ENCODE measurements at places on chromosomes 7 and 10.

GRCh38 chr7:97405835-97406234 is 288.3 kb downstream of the SDHAF3 start:
- DNase-seq, result no peak

DNA sequence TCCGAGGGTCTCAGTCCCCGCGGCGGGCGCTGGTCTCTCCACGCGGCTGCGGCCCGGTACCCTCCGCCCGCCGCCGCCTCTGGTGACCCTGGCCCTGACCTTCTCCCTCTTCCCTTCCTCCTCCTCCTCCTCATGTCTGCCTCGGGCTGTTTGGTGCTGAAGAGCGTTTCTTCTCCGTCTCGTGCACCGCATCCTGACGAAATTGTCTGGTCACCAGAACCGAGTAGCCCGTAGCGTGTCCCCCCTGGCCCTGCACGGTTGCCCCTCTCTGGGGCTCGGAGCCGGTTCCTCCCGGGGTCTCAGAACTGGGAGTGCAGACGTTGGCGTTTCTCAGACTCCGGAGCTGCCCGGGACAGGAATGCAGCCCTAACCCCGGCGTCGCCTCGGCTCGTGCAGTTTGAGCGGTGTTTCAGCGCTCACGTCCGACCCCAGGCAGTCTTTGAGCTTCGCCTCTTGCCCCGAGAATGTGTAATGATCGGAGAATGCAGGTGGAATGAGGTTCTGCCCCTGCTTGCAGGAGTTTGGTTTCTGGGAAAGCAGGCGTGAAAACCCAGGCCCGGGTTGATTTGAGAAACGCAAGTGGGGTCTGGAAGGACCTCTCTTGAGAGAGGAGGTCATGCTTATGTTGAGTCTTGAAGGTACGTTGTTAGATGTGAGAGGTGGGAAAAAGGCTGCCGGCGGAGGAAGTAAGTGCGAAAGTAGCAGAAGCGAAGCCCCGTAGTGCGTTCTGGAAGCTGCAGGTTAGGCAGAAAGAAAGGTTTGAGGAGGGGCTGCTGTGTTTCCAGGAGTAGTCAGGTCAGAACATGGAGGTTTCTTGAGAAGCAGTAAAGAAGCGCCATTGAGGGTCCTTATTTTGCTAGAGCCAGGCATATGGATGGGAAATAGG is 743 bp downstream of the RBM17 start:
- DNase-seq, result no peak

DNA sequence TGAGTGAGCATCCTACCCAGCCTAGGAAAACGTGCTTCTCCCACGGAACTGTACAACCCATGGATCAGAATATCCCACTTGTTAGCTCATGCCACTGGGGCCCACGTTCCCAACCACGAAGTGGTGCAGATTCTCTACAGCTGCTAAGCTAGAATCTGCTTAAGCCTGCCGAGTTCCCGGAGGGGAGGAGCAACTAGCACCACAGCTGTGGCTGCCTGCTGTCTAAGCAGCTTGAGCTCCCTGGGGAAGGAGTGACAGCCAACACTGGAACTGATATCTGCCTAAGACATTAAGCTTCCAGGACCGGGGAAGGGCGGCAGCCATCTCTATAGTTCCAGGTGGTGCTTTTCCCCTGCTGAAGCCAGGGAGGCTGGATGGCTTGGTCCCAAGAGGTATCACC is 334.7 kb upstream of the CHRM2 start:
- DNase-seq, result no peak

DNA sequence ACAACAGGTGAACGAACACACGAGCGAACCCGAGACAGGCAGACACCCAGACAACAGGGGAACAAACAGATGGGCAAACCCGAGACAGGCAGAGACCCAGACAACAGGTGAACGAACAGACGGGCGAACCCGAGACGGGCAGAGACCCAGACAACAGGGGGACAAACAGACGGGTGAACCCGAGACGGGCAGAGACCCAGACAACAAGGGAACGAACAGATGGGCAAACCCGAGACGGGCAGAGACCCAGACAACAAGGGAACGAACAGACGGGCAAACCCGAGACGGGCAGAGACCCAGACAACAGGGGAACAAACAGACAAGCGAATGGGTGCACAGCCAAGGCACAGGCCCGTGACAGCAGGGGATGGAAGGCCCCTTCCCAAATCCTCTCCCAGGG is 264.7 kb downstream of the ELFN1 start:
- DNase-seq, result no peak

DNA sequence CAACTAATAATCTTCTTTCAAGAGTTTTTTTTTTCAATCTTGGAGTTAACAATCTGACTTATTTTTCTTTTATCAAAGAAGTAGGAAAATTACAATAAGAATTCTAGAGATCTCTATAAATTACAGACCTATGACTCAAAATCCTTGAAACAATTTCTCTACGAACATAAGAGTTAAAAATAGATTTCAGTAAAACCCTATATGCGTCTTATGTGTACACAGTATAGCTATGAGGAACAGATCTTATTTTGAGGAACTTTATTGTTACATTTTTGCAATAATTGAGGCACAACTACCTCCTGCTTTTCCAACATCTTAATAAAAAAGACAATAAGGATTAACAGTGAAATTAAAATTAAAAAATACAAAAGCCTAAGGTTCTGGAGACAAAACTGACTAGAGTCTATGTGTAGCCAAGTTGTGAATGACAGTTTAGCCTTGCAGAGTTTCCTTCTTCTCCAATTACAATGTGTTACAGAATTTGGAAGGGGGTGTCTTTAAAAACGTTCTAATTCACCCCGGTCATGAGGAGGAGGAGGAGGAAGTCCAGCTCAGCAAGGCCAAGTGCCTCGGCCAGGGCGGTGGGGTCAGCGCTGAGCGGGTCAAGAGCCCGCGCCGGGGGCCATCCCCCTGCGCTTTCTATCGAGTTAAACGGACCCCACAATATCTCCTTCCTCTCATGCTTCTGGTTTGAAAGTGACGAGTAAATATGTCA is 40.5 kb downstream of the AMZ1 start:
- no peak for DNase-seq

DNA sequence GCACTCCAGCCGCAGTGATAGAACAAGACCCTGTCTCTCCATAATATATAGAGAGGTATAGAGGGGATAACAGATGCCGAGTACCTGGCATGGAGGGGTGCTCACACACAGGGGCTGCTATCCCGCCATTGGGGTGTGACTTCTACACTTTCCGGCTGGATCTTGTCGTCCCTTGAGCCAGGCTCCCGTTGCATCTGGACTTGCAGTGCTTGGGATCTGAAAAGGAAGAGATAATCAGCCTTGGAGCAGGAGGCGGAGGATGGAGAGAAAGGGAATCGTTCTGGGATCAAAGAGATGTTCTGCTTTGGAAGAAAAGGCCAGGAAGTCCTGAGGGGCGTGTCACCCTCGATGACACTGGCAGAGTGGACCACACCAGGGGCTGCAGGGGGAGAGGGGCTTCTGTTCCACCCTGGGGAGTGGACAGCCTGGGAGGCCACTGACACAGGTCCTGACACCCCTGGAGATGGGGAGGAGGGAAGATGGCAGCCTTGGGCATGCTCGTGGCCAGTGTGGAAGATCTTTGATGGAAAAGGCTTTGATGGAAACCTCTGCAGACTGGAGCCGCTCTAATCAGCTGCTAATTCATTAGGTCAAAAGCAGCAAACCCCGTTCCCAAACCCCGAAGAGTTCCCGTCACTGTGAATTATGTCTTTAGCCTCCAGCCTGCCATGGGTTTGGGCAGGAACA is 85.1 kb downstream of the CARD11 start:
- DNase-seq, result no peak

GRCh38 chr10:31700181-31700611 is 228.4 kb downstream of the ARHGAP12 start:
- no peak for DNase-seq

DNA sequence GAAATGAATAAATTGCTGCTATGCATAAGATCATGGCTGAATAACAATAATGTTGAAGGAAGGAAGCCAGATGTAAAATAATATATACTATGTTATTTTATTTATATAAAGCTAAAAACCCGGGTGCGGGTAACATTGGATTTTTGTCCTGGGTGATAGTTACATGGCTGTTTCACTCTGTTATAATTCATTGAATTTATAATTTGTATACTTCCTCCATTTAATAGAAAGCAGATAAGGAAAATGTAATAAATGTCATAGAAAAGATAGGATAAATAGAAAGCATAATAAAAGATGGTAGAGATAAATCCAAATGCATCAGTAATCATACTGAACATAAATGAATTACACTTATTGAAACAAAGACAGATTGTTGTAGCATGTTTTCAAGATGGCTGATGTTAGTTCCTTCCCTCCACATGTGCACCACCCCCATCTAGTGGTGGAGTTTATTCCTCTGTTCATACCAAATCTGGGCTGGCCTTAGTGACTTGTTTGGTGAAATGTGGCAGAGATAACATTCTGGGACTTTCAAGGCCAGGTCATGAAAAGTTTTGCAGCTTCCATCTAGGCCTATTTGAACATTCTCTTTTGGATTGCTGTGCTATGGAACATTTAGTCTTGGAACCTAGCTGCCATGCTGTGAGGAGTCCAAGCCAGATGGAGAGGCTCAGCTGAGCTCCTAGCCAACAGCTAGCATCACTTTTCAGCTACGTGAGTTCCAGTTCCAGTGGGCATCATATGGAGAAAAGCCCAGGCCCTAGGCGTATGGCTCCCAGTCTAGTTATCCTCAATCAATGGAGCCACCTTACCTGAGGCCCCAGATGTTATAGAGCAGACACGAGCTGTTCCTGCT is 46.9 kb downstream of the AHCYL2 start:
- DNase-seq, result peak; percentile 36

GRCh38 chr10:117409549-117410305 is 34.5 kb upstream of the PDZD8 start:
- DNase-seq, result no peak

DNA sequence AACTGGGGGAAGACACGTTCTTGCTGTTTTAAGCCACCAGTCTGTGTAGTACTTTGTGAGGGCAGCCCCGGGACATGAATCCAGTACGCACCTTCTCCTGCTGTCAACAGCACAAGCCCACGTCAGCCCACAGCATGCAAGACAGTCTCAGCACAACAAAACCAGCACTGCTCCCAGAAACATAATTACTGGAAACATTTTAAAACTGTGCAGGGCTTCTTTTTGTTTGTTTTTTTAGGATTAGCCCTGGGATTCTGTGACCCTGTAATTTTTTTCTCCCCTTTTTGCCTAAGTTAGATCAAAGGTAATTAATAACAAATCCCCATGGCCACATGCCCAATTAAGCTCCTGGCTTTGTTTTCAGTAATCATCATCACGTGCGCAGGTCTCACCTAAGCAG is 87.5 kb downstream of the VOPP1 start:
- no peak for DNase-seq

DNA sequence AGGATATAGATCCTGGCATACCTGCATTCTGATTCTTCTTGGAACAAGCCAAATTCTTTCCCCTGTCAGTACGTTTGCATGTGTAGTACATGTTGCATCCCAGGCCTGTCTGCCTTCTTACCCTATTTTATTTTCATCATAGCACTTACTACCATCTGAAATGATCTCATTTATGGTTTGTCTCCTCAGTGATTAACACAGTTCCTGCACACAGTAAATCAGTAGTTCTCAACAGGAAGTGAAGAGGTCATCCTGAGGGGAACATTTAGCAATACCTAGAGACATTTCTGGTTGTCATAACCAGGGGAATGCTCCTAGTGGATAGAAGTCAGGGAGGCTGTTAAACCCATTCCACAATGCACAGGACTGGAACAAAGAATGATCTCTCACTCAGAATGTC is 38.2 kb upstream of the SLC26A4 start:
- no peak for DNase-seq

GRCh38 chr7:36400036-36400435 is 10.4 kb downstream of the ANLN start:
- DNase-seq, result no peak
